ENCODE measurements at places on chromosomes 13 and 19.

GRCh38 chr13:84076280-84076679, 194.0 kb upstream of the SLITRK1 start:
- no peak for DNase-seq

GRCh38 chr19:4984438-4984990, 15.6 kb downstream of the KDM4B start:
- DNase-seq: no peak

DNA sequence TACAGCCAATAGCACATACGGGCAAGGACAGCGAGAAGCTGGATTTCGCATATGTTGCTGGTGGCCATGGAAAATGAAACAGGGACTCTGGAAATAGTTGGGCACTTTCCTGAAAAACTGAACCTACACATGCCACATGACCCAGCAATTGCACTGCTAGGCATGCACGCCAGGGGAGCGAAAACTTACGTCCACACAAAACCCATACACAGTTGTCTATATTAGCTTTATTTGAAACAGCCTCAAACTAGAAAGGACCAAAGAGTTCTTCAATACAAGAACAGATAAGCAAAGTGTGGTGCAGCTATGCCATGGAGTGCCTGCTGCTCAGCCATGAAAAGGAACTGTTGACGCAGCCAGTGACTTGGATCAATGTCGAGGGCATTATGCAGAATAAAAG, 7.3 kb upstream of the SPACA7 start:
- no peak for DNase-seq

GRCh38 chr13:51768976-51769375, 35.0 kb downstream of the DHRS12 start:
- DNase-seq: no peak

DNA sequence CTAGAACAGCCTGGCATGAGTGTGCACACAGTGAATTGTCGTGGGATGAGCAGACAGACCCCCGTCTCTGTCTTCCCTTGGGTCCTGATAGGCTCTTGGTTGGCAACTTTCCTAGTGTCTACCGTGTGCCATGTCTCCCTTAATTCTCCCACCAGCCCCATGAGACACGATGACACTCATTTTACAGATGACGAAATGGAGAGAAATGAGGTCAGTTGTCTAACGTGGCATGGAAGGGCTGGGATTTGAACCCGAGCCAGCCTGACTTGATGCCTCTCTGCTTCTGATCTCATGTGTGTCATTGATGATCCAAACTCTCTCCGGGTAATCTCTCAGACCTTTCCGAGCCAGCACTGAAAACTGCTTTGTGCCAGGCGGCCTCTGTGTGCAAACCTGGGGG, 8.4 kb upstream of the KLK14 start:
- no peak for DNase-seq

DNA sequence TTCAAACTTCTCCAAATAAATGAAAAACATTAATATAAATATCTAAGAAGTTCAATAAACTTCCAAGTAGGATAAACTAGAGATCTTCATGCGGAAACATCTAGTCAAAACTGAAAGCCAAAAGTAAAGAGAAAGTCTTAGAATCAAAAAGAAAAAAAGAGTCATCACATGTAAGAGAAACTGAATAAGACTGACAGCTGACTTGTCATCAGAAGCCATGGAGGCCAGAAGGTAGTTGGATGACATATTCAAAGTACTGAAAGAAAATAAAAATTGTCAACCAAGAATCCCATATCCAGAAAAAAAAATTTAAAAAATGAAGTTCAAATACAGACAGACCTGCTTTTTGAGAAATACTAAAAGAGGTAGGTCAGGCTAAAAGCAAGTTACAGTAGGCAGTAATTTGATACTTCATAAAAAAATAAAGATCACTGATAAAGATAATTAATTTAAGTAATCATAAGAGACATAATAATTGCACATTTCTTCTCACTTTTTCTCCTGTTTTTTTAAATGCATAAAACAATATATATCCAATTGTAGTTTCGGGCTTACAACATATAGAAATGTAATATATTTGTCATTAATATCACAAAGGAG, 327.6 kb upstream of the PCDH9 start:
- no peak for DNase-seq

DNA sequence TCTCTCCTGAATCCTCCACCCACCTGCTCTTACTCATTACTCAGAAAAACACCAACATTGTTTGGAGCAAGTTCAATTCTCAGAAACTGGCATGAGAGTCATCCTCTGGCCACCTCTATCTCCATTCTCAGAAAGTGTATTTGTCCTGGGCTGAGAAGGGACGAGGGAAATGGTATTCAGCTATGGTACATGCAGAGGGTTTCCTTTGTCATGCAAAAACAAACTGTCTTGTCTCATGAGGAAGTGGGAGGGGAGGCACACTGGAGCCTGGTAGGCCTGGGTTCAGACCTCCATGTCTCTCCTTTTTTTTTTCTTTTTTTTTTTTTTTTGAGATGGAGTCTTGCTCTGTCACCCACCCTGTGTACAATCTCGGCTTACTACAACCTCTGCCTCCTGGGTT, 31.9 kb upstream of the LILRA2 start:
- no peak for DNase-seq

GRCh38 chr13:50788551-50789210, 54.8 kb downstream of the DLEU7 start:
- no peak for DNase-seq

- peak; percentile 14 for DNase-seq
Measured at GRCh38 chr13:110616103-110617101, 1.1 kb downstream of the NAXD start.

DNA sequence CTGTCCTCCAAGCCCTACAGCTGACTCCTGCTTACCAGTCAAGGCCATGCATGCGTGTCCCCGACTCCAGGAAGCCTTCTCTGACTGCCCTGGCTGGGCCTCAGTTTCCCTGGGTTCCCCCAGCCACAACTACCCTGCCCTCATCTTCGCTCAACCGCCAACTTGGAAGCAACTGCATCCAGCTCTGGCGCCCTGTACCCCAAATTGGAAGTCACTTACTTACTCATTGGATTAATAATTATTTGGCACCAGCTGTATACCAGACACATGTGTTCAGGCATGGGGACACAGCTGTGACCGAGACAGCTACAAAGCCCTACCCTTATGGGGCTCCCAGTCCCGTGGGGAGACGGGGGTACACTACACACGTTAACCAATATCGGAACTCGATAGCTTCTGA, 10.9 kb upstream of the SEMA6B start:
- DNase-seq: no peak

GRCh38 chr19:30596813-30597399, 224.7 kb downstream of the ZNF536 start:
- no peak for DNase-seq

DNA sequence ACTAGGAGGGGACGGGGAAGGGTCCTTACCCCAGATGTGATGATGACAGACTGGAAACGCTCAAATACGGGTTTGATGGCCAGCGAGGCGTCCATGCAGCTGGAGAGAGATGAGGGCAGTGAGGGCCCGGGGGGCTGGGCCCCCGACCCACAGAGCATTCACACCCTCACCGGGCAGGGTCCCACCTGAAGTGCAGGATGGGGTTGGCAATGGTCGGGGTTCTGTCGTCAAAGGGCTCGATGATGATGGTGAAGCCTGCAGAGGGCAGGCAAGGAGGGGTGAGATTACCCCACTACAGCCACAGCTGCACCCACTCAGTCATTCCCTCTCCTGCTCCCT, 13.0 kb downstream of the ERCC2 start:
- no peak for DNase-seq

GRCh38 chr13:35483761-35484160, 7.3 kb upstream of the MAB21L1 start:
- DNase-seq: no peak

GRCh38 chr13:50928102-50928501, 18.5 kb downstream of the RNASEH2B start:
- no peak for DNase-seq

- DNase-seq: no peak
Measured at GRCh38 chr13:40149611-40150274, 494.3 kb downstream of the COG6 start.

GRCh38 chr13:37409756-37410155, 188.8 kb downstream of the POSTN start:
- no peak for DNase-seq

DNA sequence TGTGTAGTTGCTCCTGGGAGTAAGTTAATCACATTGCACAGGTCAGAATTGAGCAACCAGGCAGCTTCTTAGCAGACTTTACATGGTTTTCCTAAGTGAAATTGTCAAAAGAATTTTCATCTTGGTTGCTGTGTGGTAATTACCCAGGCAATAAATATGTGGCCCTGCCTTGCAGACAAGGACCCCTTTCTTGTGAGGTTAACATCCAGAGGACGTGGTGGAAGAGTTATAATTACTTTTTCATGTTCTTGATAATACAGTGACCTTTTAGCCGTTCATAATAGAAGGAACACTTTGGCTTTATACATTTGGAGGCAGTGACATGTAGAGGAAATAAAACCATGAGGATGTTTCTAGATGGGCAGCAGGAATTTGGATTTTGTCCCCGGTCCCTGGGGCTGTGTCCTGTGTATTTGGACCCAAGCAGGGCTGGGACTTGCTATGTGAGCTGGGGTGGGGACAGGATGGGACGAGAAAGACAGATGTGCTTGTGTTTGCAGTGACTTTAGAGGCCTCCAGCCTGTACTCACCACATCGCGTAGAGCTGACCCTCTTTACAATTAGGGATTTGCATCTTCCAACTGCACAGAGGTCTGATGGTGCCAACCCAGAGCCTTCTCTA, 156.2 kb downstream of the STK24 start:
- no peak for DNase-seq

DNA sequence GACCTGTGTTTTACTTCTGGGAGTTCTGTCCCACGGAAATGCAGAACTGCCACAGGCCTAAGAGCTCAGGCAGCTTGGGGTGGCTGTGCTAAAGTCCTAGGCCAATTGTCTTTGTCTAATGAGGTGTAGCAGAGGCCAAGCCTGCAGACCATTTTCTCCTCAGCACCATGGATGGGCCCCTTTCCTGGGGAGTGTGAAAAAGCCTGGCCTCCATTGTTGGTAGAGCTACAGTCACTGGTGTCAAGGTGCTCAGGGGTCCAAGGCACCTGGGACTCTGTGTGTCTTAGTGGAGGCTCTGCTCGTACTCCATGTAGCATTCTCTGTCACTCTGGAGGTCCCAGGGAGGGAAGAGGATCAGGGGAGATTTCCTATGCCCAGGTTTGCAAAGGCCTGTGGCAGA, 329.6 kb downstream of the SLITRK5 start:
- DNase-seq: no peak

DNA sequence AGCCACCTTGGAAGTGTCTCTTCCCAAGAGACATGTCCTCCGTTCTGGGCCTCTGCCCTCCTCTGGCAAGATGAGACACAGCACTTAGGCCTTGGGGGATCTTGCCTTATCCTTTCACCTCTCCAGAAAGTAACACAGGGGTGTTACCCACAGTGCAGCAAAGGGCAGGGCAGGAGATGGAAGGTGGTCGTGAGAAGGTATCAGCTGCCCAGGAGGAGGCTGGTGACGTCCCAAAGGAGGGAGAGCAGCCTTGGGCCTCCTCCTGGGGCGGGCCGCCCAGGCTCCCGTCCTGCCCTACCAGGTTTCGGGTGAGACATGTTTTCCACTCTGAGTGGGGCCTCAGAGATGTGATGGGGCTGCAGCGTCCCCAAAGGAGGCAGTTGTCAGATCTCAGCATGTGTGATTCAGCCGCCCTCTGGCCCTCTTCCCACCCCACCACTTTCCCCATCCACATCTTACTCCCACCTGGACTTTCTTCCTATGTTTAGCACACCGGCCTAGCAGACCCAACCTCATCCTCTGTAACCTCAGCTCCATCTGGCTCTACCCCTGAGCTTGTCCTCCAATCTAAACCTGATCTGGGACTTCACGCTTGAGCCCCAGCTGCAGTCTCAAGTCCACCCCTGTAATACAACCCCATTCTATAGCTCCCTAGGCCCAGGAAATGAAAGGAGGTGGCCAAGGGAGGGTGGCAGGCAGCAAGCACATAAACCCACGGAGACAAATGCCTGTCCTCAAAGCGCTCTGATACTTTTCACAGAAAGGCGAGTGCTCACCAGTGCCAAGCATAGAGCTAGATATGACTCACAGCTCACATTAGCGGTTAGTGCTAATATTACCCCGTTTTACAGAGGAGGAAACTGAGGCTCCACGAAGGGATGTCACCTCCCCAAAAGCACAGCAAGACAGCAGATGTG, 9.3 kb downstream of the POU2F2 start:
- DNase-seq: peak; percentile 73

- no peak for DNase-seq
Measured at GRCh38 chr19:46299004-46299509, 2.2 kb downstream of the HIF3A start.

- DNase-seq: peak; percentile 57
Measured at GRCh38 chr19:19053508-19054314, 10.1 kb upstream of the SLC25A42 start.

DNA sequence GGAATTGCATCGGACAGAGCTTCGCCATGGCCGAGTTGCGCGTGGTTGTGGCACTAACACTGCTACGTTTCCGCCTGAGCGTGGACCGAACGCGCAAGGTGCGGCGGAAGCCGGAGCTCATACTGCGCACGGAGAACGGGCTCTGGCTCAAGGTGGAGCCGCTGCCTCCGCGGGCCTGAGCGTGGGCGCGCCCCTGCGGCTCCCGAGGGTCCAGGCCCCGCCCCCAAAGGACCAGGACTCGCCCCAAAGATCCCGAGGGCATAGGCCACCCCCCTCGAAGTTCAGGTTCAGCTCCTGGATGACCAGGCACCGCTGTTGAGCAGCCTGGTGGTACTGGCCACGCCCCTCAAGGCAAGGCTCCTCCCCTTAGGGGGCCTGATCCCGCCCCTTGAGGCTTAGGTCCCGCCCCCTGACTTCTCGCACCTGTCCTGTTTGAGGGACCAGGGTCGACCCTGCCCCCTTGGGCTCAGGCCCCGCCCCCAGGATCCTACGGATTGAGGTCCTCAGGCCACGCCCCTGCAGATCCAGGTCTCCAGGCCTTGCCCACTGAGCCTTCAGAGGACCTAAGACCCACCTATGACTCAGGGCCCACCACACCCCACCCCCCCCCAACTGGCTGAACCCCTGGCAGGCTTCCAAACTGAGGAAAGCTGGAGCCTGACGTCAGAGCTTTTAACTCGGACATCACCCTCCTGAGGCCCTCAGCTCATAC, 43.1 kb downstream of the CYP4F22 start:
- DNase-seq: peak; percentile 39

GRCh38 chr13:26062853-26063444, 11.1 kb upstream of the SHISA2 start:
- no peak for DNase-seq

GRCh38 chr13:40692946-40693345, 26.5 kb upstream of the FOXO1 start:
- DNase-seq: no peak

DNA sequence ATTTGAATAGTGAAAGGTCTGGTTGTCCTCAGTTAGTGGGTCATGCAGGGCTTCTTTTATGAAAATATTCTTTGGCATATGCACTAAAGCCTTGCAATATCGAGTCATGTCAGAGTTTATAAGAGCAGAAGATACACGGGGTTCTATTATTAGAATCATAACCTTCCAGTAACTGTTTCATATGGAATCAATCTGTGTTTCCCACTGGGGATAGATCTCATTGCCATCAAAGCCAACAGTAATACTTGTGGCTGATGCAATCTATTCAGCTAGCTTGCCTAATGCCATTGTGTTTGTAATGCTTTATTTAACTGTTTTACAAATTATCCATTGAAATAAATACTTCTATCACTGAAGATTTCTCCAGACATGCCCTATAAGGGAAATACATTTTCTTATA, 746.9 kb upstream of the PCDH9 start:
- no peak for DNase-seq

GRCh38 chr13:39876258-39876657, 220.8 kb downstream of the COG6 start:
- DNase-seq: no peak

- no peak for DNase-seq
Measured at GRCh38 chr13:40981361-40981760, 37.8 kb downstream of the ELF1 start.

GRCh38 chr19:2253106-2254063, 2.8 kb downstream of the JSRP1 start:
- DNase-seq: no peak

Data from stimulated activated CD4-positive, alpha-beta T cell treated with anti-CD3 and anti-CD28 coated beads, TNF-alpha, amount 100 ng/mL, for 48 hours (primary cell).